ENCODE measurements at places on chromosomes 4 and X.

DNA sequence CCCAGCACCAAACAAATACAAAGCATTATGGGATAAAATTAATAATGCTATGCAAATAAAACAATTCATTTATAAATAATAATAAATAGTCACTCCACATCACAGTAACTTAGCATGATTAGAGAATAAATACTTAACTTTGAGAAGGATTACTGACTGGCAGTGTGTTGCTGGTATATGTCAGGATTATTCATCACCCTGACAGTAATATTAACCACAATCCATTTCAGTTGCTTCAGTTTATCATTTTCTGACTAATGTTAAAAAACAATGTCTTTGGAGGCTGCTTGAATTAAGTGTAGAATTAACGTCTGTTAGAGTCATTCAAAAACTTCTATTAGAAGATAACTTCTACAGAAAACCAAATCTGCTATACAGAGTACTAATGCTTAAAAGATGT lies 124.1 kb upstream of the MAB21L2 start:
- no peak for DNase-seq

DNA sequence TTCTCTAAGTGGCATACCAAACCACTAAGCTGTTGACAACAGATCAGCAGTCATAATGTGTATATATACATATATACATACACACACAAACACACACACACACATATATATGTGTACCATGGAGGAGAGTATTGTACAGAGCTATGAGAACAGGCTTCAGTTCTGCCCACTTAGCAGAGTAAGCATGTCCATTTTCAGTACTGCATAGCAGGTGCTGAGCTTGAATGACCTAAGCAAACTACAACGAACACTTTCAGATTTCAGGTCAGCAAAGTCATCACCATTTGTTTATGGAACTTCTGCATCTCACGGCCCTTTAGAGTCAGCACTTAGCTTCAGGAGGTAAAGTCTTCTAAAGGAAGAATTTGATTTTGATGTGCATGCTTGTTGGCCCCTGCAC lies 735.8 kb upstream of the ATOH1 start:
- no peak for DNase-seq

- no peak for DNase-seq
Measured at GRCh38 chr4:18859468-18859867, 837.9 kb upstream of the LCORL start.

DNA sequence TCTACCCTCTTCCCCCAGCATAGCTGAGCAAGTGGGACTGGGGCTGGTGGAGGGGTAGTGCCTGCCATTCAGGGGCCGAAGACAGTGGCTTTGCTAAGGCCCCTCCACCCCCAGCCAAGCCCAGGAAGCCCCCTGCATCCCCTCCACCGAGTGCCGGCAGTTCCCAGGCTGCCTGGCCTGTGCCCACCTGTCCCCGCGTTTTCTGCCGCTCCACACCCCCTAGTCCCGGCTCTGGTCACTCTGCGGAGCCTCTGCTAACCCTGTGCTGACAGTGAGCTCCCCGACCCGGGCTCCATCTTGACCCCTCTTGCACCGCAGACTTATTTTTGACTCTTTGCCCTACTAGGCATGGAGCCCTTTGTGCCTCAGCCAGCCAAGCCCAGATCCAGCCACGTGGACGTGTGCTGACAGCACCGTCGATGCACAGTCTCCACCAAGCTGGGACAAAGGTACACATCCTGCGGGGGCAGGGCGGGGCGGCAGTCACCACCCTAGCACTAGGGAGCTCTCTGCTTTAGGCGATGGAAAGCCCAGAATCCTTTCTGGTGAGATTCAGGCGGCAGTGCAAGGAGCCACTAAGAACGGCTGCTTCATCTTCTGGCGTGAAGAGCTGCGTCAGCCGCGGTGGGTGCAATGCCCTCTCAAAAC lies 96.6 kb downstream of the PHKA2 start:
- DNase-seq, result no peak
